ENCODE measurements at places on chromosomes 3 and 15. TPM values are rescaled to one million over a fixed set of nuclear protein-coding genes. Genes with fewer than 3 reads are reported as not detected.

DNA sequence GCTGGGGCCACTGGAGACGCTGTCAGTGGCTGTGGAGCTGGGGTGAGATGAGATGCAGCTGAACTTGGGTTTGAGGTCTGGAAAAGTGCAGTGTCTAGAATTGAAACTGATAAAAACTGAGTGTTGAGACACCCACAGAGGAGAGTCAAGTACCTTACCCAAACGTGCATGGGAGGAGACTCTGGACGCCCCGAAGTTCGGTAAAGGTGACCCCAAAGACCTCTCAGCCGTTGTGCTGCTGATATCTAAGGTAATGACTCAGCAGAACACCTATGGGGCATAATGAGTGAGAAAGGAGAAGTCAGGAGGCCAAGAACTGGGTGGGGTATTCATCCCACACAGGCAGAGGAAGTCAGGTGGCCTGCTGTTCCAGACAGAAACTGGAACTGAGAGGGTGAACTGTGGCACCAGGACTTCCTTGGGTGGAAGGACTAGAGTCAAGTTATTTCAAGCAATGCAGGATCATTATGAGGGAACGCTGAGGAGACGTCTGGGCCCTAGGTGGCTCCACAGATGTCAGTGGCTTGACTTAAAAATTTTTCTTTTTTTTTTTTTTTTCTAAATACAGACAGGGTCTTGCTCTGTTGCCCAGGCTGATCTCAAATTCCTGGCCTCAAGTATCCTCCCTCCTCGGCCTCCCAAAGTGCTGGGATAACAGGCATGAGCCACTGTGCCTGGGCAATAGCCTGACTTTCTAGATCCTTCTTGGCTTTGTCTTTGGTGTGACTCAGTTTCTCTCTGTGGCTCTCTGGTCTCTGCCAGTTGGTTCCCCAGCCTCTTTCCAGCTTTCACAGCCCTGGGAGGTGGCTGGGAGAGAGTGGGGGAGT, 67.6 kb upstream of the GCNT3 start:
- DNase-seq, result no peak

- DNase-seq, result no peak
Observed at GRCh38 chr3:58144478-58145325, 66.1 kb downstream of the DNASE1L3 start.

DNA sequence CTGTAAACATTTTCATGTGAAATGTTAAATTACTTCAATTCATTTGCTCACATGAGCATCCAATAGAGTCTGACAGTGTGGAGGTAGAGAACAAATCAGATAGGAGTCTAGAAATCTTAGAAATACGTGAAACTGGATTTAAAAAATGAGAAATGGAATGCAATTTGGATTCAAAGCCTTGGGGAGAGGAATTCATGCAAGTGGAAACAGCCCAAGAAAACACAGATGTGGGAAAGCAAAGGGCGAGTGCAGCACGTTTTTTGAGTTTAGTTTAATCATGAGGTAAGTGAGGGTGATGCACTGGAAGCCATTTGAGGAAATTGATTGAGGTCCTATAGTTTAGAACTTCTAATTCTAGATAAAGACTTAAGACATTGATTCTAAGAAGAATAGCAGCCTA, 434.7 kb downstream of the C3orf38 start:
- no peak for DNase-seq

GRCh38 chr3:4060064-4060463, 243.1 kb upstream of the SETMAR start:
- DNase-seq, result no peak

GRCh38 chr3:159487304-159487703, 501.3 kb upstream of the IL12A start:
- no peak for DNase-seq

DNA sequence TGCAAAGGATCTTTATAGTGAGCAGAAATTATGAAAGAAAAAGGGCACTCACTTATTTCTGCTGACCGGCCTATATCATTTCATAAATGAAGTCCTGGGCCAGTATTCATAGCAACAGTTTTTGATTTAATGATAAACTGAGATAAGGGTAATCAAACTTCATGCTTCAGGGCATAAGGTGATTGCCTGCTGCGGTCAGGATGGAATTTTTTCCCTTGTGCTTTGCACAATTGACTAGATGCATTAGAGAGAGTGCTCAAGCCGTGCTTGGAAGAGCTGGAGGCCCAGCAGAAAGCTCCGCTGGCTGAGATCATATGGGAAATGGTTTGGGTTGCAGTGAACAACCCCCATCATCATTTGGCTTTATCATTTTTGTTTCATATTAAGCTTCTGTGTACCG, 10.4 kb downstream of the SEMA6D start:
- no peak for DNase-seq

DNA sequence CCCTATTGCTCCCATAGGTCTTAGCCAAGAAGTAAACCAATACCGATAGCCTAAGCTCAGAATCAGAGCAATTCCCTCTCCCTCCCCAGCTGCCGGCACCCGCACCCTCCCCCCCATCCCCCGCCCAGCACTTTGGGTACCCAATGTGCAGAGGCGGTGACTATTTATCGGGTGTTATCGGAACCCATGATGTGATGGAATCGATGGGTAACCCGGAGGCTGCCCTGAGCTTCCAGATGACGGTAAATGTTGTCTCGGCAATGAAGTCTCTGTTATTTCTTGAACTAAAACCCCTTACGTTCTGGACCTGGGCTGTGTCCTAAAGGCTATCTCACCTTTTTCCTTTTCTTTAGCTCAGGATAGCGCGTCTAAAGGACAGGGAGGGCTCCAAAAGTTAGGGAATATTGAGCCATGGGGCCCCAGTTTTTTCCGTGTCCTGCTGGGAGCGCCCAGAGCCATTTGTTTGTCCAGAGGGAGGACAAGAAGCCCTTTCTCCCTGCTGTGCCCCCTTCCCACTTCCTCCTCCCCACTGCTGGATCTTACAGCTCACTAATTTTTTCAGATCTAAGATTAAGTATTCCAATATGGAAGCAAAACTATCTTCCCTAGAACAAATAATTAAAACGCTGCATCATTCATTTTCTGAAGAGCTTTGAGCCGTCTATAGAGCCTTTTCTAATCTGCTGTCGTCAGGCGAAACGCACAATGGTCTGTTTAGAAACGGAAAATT, 1.5 kb downstream of the SLITRK3 start:
- peak; percentile 31 for DNase-seq

GRCh38 chr3:32303399-32303747, 64.9 kb downstream of the CMTM8 start:
- no peak for DNase-seq

DNA sequence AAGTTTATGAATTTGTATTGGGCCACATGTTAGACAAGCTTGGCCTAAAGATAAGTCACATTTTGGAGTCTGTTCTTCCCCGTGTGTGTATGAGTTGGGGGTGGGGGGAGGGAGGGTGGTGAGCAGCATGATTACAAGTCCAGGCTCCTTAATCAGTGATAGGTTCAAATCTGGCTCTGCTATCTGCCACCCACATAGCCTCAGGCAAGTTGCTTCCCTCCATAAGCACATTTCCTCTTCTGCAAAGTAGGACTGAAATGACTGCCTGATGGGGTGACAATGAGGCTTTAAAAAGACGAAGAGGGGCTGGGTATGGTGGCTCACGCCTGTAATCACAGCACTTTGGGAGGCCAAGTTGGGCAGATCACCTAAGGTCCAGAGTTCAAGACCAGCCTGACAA, 1.1 kb upstream of the SPATA12 start:
- no peak for DNase-seq

DNA sequence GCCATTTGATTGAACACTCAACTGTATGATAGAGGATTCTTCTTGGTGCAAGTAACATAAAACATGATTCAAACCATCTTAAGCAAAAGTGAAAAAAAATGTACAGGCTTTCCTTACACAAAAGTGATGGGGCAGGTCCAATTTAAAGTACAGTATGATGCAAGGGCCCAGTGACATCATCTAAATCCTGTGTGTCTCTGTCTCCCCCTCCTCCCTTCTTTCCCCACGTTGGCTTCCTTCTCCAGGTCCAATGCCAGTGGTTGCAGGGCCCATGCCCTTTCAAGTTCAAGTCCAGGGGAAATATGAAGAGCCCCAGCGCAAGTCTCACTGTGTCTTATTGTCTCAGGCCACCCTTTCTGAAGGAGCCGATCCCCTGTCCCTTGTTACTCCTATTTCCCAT, 332.3 kb downstream of the SHQ1 start:
- no peak for DNase-seq

- no peak for DNase-seq
Observed at GRCh38 chr15:63908991-63909390, 75.2 kb upstream of the HERC1 start.

- no peak for DNase-seq
Observed at GRCh38 chr3:58835086-58835485, 168.5 kb upstream of the FAM3D start.

- DNase-seq, result peak; percentile 41
Observed at GRCh38 chr15:57509126-57509525, 82.6 kb upstream of the MYZAP start.

DNA sequence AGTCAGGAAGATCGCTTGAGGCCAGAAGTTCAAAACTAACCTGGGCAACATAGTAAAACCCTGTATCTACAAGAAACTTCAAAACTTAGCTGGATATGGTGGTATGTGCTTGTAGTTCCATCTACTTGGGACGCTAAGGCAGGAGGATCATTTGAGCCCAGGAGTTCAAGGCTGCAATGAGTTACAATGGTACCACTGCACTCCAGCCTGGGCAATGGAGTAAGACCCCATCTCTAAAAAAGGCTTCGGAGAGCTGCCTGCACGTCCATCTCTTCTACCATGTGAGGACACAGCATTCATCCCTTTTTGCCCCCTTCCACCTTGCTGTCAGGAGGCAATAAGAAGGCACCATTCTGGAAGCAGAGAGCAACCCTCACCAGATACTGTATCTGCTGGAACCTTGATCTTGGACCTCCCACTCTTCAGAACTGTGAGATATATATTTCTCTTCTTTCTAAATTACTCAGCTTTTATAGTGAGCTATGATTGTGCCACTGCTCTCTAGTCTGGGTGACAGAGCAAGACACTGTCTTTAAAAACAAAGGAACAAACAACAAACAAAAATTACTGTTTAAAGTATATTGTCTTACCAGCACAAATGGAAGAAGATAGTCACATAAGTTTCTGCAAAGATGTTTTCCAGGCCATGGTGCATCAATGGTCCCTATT, 4.2 kb upstream of the BTLA start:
- no peak for DNase-seq

DNA sequence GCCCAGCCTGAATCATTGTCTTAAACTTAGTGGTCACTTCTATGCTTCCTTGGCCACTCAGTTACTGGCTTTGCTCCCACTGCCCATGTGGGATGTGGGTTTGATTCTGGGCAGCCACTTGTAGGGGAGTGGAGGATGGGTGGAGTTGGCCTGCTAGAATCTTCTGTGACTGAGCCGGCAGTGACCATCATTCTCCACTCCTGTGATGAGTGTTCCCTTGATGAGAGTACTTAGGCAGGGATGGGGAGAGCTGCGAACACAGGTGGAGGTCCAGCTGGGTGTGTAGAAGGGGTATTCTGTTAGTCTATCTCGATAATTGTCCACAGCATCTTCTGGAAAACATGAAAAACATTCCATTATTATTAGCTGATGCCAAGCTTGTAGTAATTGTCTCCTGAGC, 8.0 kb downstream of the TM6SF1 start:
- no peak for DNase-seq

GRCh38 chr3:179681492-179682263, 28.8 kb downstream of the USP13 start:
- DNase-seq, result no peak

DNA sequence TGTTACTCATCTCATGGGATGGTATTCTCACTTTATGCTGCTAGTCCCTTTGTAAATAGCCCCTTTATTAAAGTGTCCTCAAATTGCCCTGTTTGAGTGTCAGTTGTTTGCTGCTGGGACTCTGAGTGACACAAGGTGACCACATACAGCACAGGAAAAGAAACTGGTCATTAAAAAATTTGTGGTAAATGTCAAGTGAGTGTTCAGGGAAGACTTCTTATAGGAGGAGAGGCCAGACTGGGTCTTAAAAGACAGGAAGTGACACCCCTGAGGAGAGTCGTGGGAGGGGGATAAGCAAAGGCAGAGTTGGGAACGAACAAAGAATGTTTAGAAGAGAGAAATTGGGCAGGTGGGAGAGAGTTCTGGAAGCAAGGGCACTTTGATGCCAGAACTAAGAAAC, 35.2 kb downstream of the CCR3 start:
- DNase-seq, result no peak

DNA sequence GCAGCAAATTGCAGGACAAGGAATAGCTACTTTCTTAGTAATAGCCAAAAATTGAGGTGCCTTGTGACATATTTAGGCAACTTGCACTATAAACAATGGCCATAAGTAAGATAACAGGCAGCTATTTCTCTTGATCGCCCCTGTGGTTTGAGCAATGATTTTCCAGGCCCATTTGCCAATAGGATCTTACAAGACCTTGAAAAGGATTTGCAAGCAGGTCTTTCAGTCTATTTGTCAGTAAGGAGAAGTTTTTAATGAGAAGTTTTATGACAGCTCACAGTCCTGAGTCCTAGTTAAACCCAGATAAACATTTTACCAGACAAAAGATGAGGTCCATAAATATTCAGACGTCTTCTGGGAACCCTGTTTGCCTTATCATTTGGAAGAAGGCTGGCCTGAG, 645.5 kb downstream of the RBMS3 start:
- DNase-seq, result no peak

DNA sequence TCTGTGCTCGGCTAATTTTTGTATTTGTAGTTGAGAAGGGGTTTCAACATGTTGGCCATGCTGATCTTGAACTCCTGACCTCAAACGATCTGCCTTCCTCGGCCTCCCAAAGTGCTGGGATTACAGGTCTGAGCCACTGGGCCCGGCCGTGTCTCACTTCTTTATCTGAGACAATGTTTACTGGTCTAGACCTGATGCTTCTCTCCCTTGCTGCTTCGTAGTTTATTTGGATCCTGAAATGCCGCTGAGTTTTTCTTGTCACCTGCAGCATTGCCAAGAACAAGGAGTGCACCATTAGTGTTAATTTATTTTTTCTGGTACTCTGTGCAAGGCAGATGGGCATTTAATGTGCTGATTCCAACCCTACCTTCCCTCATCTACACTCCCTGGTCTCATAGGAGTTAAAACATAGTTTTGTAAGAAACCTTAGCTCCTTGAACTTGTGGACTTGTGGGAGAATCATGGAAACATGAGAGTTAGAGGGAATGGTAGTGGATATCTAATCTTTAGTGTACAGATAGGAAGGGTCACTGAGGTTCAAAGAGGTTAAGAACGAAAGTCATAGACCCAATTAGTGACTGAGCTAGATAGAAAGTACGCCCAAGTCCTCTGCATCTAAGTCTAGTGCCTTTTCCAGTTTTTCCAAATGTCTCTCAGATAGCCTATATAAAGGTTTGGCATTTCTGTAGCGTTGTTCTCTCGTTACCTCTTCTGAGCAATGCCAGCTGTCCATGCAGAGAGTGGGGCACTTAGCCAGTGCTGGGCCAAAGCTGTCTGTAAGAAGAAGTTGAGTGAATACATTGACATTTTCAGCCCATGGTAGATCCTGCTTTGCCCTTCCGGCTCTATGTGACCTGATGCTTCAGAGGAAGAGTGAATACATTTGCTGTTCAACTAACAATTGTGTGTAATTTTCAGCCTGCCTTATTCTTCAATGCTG, 244.1 kb downstream of the LPP start:
- DNase-seq, result no peak

GRCh38 chr15:68794863-68795262, 25.8 kb downstream of the ANP32A start:
- DNase-seq, result no peak

Gene RARB
- 0.42 TPM for polyA plus RNA-seq

Gene ARGFX
- not detected for polyA plus RNA-seq

Gene DAZL
- 2.5 TPM for polyA plus RNA-seq

Gene BLOC1S6
- 17.5 TPM for polyA plus RNA-seq

Gene NDN
- 48.1 TPM for polyA plus RNA-seq

Gene CD47
- 22.1 TPM for polyA plus RNA-seq

Gene HTR3C
- not detected for polyA plus RNA-seq

Gene ZPLD1
- polyA plus RNA-seq, result not detected

Gene SNTN
- polyA plus RNA-seq, result 0.70 TPM
